Inflammatory macrophage treated with lipopolysaccharide for 1 hour (primary cell): ENCODE measurements at places on chromosomes 16 and 17.
A peak's percentile ranks its signal among the peaks of the same experiment; 100 is the strongest.

- DNase-seq = peak; percentile 57
Measured at GRCh38 chr17:63505341-63505740, 17.8 kb upstream of the KCNH6 start.

DNA sequence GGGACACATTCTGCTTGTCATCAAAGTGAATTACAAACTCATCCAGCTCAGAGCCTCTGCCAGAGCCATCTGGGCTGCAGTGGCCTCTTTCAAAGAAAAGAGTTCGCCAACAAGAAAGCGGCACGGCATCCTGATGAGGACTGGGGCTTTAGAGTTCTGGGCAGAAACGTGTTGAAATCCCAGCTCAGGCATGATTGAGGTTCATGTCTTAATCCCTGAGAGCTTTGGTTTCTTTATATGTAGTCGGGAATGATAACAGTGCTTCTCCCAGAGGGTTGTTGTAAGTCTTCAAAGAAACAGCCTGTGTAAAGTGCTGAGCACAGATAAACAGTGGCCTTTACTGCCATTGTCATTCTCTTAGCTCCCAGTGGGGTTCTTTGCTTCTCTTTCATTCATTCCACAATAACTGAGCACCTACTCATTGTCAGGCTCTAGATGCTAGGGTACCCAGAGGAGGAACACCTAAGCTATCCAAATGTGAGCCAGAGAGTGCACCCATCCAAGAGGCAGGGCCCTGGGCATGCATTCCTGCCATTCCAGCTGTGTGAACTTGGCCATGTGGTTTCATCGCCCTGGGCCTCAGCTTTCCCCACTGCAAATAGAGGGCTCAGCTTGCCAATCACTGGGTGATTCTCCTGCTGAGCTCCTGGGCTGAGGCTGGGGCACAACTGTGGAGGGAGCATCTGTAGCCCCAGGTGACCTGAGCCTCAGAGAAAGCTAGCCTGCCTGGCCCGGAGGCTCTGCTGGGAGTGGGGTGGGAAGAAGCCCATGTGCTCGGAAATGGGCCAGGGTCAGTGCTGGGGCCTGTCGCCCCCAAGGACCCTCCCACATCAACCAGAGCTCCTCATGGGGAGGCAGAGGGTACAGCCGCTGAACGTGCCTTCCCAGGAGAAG, 38.3 kb upstream of the CRHR1 start:
- DNase-seq = no peak

DNA sequence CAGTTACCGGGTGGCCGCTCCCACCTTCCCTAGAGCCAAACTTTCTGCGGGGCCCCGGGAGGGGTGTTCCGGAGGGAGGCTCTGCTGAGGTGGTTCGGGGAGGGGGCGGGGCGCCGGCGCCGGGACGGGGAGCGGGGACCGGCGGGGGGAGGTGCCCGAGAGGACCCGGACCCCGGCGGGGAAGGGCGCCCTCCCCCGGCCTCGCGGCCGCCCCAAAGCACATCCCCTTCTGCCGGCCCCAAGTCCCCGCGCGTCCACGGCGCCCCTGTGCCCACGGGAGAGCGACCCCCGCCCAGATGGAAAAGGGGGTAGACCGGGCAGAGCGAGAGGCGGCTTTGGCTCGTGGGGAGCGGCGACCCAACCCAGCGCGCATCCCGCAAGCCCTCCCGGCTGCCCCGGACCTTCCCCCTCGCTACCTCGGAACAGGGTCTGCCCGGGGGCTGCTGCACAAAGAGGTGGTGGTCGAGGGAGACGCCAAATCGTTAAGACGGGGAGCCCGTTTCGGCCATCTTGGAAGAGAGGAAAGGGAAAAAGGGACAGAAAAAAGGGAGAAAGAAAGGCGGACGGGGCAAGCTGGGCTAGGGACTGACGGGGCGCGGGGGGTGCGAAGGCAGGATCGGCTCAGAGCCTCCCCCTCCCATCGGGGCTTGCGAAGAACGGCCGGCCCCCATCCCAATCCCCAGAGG, 530 bp downstream of the PCGF2 start:
- DNase-seq = no peak

GRCh38 chr17:29565643-29566472, 979 bp downstream of the ABHD15 start:
- DNase-seq = no peak

DNA sequence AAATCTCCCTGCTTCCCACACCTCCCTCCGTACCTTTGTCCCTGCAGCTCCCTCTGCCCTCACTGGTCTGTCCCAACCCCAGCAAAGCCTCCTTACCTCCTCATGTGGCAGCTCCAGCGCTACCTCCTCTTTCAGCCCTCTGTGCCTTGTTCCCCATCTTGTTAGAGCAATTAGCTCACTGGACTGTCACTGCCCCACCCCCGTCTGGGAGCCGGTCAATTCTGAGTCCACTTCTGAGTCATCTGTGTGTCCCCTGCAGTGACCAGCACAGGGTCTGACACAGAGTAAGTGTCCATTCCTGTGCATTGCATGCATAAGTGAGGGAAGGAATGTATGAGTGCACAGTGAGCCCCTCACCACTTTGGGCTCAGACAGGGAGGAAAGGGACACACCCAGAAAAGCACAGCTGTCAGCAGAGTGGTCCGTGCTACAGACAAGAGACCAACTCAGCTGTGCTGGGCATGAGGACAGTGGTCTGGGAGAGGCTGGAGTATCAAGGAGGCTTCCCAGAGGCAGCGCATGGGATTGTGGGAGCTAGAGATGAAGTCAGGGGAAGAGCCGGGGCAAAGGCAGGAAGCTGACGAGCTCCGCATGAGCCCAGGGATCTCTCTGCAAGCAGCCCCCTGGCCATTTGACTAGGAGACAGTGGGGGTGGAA, 45.9 kb downstream of the PITPNM3 start:
- no peak for DNase-seq

GRCh38 chr17:38579083-38579480, 26.7 kb downstream of the SRCIN1 start:
- DNase-seq = no peak
